Stimulated activated CD4-positive, alpha-beta T cell treated with anti-CD3 and anti-CD28 coated beads, TNF-alpha, amount 100 ng/mL, for 4 hours (primary cell): ENCODE measurements at places on chromosomes 4 and X.

- DNase-seq: no peak
Observed at GRCh38 chr4:183348706-183349659, 26.8 kb upstream of the CLDN24 start.

- no peak for DNase-seq
Observed at GRCh38 chr4:143021384-143021783, 163.3 kb upstream of the USP38 start.

DNA sequence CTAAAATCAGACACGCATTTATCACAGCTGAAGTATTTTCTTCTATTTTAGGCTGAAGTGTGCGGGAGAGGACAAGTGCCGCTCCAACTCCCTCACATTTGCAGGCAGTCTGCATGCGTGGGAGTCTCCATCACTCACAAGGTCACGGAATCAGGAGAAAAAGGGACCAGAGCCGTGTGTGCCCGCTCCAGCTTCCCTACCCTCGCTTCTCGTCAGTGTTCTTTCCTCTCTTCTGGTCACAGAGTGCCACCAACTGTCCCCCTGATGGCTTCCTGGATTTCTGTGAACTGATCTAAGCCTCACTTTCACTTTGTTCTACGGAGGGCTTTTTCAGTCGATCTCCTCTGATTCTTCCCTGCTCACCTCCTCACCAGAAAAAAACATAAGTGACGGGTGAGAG, 407.4 kb upstream of the AADAT start:
- DNase-seq: no peak

GRCh38 chr4:20773144-20773997, 73.1 kb downstream of the PACRGL start:
- DNase-seq: no peak

DNA sequence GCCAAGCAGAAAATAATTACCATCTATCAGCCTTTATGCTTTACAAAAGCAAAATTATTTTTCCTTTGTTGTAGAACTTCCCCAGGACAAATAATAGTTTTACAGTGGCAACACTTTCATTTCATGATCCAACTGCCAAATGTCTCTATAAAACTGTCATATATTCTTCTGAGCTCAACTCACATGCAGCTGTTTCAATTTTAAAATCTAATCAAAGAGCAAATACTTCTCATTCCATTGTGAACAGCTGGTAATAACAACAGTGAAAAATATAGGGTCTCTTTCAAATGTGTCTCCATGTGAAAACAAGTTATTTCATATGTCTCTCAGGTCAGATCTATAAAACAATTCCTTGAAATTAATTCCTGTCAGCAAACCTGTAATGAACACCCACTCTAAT, 270.6 kb upstream of the SLC7A11 start:
- DNase-seq: no peak

GRCh38 chrX:48971249-48972219, at the start of gene KCND1:
TSS of gene KCND1 (minus strand) at chrX:48971844. CDS start at chrX:48970271, 1,573 bp downstream.
- DNase-seq: no peak

- no peak for DNase-seq
Observed at GRCh38 chr4:168531305-168531704, 34.5 kb downstream of the PALLD start.

- no peak for DNase-seq
Observed at GRCh38 chr4:185110375-185110823, 32.7 kb upstream of the SLC25A4 start.

- no peak for DNase-seq
Observed at GRCh38 chr4:16055873-16056272, 27.9 kb downstream of the PROM1 start.

DNA sequence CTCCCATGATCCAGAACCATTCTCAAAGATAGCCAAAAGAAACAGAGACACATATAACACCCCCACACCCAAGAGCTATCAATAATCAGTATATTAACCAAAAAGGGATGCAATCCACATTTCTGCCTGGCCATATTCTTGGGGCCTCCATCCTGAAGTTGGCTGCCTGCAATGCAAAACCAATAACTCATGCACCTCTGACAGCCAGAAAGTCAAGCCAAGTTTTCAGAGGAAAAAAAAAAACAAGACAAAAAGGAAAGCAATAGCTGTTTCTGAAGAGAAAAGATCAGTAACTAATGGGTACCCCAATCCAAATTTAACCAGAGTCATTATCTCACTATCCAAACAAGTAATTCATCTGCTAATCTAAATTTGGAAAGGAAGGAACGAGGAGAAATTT, 7.3 kb upstream of the PRDM5 start:
- DNase-seq: no peak

GRCh38 chr4:186685767-186686183, 37.9 kb downstream of the FAT1 start:
- DNase-seq: no peak

DNA sequence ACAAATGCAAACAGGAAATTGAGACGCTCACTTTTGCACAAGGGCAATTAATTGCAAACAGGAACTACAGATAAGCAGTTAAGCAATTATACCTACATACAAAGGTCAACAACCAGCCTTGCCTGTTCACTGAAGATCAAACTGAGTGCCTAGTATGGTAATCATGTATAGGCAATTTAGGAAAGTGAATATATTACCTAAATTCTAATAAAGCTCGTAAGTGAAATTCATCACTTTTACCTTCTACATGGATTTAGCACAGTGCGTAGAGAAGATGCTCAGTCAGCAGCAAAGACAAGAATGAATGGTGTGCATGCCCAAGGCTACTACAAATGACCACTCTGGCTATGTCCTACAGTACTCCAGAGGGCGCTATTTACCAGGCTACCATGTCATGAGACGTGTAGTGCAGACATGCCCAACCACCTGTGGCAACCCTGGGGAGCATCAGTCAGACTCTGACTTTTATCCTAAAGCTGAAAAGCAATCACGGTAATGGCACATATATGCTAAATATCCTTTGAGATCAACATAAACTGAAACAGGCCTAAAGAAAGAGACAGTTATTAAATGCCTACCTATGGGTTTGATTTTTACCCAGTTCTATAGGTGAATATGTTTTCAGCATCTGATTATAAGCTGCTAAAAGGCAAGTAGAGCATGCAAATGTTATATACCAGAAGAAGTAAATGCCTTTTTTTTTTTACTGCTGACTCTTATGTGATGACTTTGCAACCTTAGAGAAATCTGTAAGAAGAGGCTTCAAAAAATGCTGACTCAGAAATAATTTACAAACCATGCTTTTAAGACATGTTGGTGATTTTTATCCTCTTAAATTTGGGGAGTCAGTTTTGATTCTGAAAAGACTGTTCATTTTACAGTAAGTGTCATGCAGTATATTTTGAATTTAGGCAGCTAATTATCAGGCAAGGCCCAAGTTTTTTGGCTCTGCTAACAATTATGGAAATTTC, 178.0 kb downstream of the PPP3CA start:
- peak; percentile 5 for DNase-seq

- DNase-seq: peak; percentile 57
Observed at GRCh38 chr4:112523764-112524505, 8.0 kb upstream of the NEUROG2 start.

DNA sequence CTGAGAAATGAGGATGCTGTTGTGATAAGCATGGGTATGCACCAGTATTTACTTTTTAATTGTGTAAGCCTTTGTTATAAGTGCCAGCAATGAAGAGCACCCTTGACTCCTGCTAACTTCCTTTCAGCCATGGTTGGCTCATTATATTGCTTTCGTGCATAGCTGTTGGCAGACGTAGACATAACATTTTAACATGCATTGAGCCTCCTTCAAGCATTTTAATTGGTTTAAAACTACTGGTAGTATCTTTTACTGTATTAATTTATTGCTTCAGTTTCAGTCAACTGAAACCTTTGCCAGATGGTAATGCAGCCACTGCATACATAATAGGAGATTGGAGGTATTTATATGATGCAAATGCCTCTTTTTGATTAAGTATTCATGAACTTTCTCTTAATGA, 1285.4 kb downstream of the PCDH18 start:
- no peak for DNase-seq

DNA sequence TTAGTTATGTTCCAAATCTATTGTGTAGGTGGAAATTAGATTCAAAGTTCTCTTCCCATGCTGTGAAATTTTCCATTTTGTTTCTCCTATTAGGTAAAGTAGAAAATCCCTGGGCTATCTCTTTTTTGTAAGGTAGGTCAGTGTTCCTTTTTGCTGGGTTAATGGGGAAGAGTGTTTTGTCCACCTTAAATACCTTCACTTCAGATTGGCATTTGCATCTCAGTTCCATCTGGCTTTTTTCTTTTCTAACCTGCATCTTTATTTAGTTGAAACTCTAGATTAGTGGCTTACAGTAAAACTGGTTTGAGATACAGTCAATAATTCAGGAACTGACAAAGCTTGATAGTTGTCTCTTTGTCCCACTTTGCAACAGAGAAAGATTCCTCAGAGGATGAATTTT, 1115.8 kb downstream of the PDHA2 start:
- DNase-seq: no peak

DNA sequence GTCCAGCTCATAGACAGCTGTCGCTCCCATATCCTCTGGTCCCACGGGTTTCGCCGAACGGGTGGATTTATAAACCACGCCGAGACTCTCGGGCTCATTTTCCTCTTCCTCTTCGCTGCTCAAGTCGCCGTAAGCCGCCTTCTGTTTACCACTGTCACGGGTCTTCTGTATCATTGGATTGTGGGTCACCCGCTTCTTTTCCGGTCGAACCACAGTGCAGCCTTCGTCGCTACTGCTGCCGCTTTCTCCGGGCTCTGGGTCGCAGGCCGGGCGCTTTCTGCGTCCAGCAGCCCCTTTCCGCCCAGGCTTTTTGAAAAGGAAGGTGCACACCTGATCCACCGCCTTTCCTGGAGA, 311 bp downstream of the RNF113A start:
- DNase-seq: no peak

- DNase-seq: peak; percentile 31
Observed at GRCh38 chrX:11757719-11758399, at the start of gene MSL3. TSS of gene MSL3 (plus strand) at chrX:11758237. CDS start at chrX:11758264, 27 bp downstream.

GRCh38 chr4:168871632-168872031, 138.4 kb downstream of the CBR4 start:
- DNase-seq: no peak

DNA sequence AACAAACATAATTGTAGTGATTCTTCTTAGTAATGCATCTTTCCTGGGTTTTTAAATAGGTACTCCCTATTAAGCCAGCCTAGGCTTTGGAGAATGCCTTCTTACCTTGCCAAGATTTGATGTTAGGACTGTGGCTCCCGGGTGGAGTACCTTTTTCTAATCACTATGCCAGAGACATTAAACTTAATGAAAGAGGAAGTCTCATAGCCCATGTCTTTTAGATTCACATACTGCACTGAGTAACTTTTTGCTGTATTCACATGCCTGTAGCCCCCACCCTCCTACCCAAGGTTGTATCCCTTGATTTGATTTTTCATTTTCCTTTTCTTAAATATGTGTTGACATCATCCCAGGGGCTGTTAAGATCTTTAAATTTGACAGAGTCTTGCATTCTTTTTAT, 104.2 kb upstream of the TLR2 start:
- DNase-seq: no peak

- DNase-seq: no peak
Observed at GRCh38 chrX:44675362-44676024, 132.8 kb upstream of the FUNDC1 start.

- no peak for DNase-seq
Observed at GRCh38 chrX:17409566-17410290, 34.7 kb downstream of the NHS start.

DNA sequence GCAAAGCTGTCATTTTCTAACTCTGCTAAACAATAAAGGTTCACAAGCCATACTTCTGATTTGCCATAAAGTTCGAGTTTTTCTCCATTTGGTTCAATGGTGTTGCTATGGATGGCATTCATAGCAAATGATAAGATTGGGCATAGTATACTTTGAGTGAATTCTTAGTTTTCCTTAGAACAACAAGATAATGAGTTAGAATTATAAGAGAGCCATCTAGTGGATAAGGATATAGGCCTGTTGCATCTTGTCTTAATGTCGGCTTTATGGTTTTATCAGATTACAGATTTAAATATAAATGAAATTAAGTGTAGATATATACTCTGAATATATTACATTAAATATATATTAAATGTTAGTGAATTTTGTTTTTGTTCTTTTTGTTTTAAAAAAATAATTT, 644.6 kb downstream of the IL1RAPL1 start:
- DNase-seq: no peak

DNA sequence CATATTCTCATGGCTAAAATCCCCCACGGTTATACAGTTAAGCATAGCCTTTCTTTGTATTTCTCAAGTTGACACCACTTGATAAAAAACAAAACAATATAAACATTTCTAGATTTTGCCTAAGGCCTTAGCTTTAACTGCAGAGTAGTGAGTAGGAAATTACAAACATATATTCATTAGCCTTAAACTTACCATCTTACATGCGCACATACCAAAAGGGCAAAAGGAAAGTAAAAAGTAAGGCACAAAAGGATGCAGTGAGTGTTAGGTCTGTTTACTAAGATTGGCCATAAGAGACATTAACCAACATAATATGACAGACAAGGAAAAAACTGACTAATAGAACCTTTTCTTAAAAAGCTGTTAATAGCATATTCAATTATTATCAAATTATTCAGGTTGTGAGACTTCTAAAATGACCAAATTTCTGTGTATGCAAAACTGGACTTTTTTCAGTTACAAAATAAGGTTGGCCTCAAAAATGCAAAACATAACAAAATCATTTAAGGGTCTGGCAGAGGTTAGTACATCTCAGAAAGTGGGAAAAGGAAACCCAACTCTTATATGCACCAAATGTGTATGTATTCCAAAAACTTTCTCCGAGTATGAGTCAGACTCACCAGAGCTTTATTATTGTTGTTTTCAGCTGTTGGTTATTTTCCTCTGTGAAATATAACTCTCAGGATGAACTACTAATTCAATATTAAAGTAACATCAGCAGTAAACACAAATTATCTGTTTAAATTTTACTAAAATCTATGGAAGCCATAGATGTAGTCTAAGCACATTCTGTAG, 39.9 kb downstream of the SEPSECS start:
- no peak for DNase-seq

DNA sequence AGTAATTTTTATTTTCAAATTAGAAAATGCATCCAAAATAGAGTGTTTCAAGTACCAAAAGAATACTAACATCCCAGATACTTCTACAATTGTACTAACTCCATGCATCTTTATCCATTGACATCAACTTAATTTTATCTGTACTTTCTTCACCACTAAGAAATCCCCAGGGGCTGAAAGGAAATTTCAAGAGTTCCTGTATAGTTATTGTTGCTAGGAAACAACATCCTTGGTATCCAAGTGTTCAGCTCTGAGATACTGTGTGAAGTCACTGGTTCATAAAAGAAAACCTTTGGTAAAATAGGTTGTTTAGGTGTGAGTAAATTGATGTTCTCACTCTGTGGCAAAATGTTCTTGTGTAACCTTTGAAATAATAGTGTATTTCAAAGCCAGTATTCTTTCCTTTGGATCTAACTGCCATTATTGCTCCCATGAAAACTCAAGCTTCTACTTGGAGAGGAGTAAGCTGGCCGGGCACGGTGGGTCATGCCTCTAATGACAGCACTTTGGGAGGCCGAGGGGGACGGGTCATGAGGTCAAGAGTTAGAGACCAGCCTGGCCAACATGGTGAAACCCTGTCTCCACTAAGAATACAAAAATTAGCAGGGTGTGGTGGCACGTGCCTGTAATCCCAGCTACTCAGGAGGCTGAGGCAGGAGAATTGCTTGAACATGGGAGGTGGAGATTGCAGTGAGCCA, 72.9 kb downstream of the COMMD8 start:
- no peak for DNase-seq
